ENCODE measurements at places on chromosomes 1 and 21. TPM values are rescaled to one million over a fixed set of nuclear protein-coding genes. Genes with fewer than 3 reads are reported as not detected.

FMO2 gene
- not detected for total RNA-seq

MAEL gene
- total RNA-seq, result not detected

- H3K27me3 ChIP-seq, result peaks cover 36% of the 10 kb centered on the region
- no peak for DNase-seq
- H3K4me1 ChIP-seq, result no peaks in the 10 kb centered on the region
- no peaks in the 10 kb centered on the region for H3K36me3 ChIP-seq
- no peak overlapping the region for H3K4me3 ChIP-seq
Observed at GRCh38 chr21:33096426-33096825, 26.5 kb downstream of the OLIG1 start.

- no peaks in the 10 kb centered on the region for H3K27me3 ChIP-seq
- H3K36me3 ChIP-seq, result no peaks in the 10 kb centered on the region
- H3K4me1 ChIP-seq, result no peaks in the 10 kb centered on the region
- no peak for DNase-seq
- H3K4me3 ChIP-seq, result no peak overlapping the region
Observed at GRCh38 chr1:245549996-245550719, 395.4 kb downstream of the KIF26B start.

GRCh38 chr1:3531928-3532327 is 77.5 kb downstream of the ARHGEF16 start:
- peaks cover 18% of the 10 kb centered on the region for H3K27me3 ChIP-seq
- peaks cover 21% of the 10 kb centered on the region for H3K4me1 ChIP-seq
- H3K27ac ChIP-seq, result no peak overlapping the region

Data from SJSA1 (cell line).